ENCODE measurements at places on chromosomes 16 and 17. TPM values are rescaled to one million over a fixed set of nuclear protein-coding genes. Genes with fewer than 3 reads are reported as not detected.

PRSS21 gene
- 0.96 TPM for total RNA-seq

NOD2 gene
- 9.8 TPM for total RNA-seq

DNA sequence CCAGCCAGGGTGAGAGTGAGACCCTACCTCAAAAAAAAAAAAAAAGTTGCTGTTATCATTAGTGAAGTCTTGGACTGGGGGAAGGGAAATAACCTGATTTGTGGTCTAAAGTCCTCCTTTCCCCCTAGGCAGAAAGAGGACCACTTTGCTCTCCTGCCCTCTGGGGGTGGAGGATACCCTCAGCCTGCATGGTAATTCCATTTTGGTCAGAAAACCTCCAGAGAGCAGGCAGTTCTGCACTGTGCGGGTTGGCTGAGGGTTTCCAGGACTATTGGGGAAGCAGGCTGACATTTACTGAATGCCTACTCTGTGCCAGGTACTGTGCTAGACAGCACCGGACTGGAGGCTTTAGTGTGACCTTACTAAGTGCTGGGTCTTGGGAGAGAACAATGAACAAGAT lies 2.6 kb downstream of the ADAP2 start:
- no peak for DNase-seq

DNA sequence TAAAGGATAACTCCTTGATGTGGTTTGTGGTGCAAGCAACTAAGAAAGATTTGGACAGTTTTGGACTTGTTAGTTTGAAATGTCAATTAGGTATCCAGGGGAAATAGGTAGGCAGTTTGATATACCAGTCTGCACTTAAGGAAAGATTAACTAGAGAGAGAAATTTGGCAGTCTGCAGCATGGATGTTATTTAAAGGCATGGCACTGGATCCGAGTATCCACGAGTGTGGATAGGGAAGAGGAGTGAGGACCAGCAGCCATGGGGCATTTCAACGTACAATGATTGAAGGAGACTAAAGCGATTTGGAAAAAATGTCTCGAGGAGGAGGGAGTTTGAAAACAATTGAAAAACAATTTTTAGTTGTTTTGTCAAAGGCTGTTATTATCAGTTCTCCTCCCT lies 117.4 kb downstream of the NLK start:
- no peak for DNase-seq

TLCD2 gene
- 0.75 TPM for total RNA-seq

GRCh38 chr17:10149573-10150399 lies 48.6 kb downstream of the GAS7 start:
- DNase-seq, result no peak

DNA sequence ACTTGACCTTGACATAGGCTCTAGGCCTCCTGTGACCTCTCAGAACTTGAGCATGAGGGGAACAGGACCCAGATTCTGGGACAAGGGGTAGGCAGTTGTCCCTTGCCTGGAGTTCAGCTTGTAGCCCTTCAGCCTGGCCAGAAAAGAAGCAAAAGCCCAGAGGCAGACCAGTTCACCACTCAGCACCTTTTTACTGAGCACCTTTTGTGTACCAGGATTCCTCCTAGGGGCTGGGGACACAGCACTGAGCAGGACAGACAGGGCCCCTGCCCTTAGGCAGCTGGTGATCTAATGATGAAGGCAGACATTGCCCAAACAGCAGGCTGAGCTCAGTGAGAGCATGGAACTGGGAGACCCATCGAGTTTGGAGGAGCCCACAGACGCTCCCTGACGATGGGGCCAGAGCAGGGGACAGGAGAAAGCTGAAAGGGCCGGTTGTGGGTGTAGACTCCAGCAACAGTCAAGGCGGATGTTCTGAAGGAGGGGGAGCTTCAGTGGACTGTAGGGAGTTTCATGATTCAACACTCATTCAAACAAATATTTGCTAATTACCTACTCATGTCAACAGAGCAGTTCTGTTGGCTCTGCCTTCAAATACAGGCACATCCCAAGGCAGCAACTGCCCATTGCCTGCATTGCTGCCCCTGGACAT lies 32.0 kb downstream of the SBK1 start:
- DNase-seq, result no peak

GRCh38 chr16:708019-708418 lies 2.4 kb upstream of the FBXL16 start:
- no peak for DNase-seq

CDK10 gene
- 140 TPM for total RNA-seq
